ENCODE measurements at places on chromosomes 12 and 14.

GRCh38 chr12:123948796-123949769, 23.5 kb downstream of the CCDC92 start:
- no peak for DNase-seq

GRCh38 chr12:40684986-40685385, 7.3 kb upstream of the CNTN1 start:
- DNase-seq, result no peak

GRCh38 chr14:67485501-67486095, 2.9 kb downstream of the TMEM229B start:
- peak; percentile 11 for DNase-seq

- no peak for DNase-seq
Measured at GRCh38 chr14:71400871-71401321, 493.6 kb downstream of the PCNX1 start.

DNA sequence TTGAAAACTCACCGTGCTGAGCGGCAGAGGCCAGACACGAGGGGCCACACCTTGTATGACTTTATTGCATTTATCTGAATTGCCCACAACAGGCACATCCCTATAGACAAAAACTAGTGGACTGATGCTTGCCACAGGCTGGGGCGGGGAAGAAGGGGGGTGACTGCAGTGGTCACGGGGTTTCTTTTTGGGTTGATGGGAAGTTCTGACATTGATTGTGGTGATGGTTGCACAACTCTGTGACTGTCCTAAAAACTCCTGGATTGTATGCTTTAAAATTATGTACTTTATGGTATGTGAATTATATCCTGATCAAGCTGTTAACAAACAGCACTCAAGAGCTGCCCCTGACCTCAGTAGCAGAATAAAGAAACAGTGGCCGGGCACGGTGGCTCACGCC, 25.7 kb downstream of the DHX37 start:
- no peak for DNase-seq

GRCh38 chr12:80107221-80107620, 7.9 kb downstream of the OTOGL start:
- no peak for DNase-seq

- no peak for DNase-seq
Measured at GRCh38 chr12:86683568-86684304, 427.5 kb upstream of the MGAT4C start.

DNA sequence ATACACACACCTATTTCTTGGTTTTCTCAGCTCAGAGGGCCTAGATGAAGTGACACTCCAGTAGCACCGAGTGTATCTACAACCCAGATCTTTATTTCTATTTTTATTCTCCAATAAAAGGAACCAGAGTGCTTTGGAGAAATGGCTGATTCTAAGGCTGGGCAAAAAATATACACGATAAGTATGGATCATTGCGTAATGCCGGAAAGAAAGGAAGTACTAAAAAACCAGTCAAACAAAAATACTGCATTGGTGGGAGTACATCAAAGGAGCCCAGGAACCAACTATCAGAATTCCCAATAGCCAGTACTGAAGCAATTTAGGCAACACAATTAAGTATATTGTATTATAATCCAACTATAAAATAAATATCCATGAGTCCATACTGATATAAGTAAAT, 400.9 kb upstream of the CCDC196 start:
- no peak for DNase-seq

DNA sequence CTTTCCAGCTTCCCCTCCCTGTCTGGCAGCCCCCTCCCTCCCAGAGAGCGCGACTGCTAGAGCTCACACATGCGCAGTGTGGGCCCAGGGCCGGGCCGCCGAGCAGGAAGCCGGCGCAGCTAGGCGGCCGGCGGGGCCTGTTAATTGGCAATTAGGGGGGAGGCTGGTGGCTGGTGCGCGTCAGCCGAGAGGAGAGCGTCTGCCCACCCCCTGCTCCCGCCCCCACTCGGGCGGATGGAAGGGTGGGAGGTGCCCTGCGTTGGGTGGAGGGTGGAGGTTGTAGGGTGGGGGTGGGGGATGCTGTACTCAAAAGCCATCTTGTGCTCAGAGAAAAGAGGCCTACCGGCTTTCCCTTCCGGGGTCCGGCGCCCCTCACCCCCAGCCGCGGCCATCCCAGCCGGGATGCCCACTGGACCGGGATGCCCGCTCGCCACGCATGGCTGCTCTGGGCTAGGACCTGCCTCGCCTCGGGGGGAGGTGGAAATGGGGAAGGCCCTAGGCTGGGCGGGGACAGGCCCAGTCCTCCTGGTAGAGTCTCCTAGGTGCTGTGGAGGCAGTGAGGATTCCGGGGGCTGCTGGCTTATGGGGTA, 9.2 kb downstream of the HOXC8 start:
- DNase-seq, result peak; percentile 98

DNA sequence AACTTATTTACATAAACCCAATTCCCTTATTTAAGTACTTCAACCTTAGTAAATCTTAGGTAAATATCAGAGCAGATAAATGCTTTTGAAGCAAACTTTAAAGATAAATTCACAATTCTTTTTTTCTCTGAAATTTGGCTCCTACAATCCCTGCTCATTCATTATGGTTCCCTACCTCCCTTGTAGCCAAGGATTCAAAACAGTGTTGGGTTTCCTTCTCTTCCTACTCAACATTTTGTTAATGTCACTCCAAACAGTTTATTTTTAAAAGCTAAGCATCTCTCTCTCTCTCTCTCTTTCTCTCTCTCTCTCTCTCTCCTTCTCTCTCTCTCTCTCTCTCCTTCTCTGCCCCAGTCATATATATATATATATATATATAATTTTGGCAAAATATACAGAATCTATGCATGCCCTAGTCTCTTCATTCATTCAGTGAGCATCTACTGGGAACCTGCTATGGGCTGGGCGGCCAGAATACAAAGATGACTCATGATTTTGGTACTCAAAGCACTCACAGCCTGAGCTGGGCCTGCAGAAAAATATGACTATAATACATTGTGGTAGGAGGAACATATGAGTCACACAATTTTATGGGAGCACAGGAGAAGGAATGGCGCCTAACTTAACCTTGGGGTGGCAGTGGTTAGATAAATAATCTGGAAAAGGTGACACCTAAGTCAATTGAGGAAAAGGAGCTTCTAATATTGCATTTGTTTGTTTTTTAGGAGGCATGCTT, 123.7 kb upstream of the DHRS4 start:
- DNase-seq, result no peak

All from K562 (cell line).